ENCODE measurements at places on chromosomes 12 and 14. TPM values are rescaled to one million over a fixed set of nuclear protein-coding genes. Genes with fewer than 3 reads are reported as not detected.
A peak's percentile ranks its signal among the peaks of the same experiment; 100 is the strongest.

Gene PLEKHD1
- total RNA-seq, result not detected

Gene SNRNP35
- total RNA-seq, result 33.8 TPM

Gene RNASE12
- not detected for total RNA-seq

Gene ZDHHC22
- not detected for total RNA-seq

DNA sequence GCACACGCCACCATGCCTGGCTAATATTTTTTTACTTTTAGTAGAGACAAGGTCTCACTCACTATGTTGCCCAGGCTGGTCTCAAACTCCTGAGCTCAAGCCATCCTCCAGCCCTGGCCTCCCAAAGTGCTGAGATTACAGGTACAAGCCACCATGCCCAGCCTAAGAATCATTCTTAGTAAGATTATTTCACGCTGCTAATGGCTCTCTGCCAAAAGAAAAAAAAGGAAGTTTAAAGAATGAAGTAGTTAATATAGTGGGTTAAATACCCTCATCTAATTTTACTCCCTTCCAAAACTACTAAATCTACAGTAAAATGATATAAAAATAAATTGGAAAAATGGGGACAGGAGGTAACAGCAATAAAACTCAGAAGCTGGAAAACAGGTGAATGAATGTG is 2.6 kb downstream of the ETFRF1 start:
- no peak for DNase-seq

GRCh38 chr12:52884526-52885293 is 20.2 kb downstream of the KRT8 start:
- DNase-seq, result peak; percentile 73

DNA sequence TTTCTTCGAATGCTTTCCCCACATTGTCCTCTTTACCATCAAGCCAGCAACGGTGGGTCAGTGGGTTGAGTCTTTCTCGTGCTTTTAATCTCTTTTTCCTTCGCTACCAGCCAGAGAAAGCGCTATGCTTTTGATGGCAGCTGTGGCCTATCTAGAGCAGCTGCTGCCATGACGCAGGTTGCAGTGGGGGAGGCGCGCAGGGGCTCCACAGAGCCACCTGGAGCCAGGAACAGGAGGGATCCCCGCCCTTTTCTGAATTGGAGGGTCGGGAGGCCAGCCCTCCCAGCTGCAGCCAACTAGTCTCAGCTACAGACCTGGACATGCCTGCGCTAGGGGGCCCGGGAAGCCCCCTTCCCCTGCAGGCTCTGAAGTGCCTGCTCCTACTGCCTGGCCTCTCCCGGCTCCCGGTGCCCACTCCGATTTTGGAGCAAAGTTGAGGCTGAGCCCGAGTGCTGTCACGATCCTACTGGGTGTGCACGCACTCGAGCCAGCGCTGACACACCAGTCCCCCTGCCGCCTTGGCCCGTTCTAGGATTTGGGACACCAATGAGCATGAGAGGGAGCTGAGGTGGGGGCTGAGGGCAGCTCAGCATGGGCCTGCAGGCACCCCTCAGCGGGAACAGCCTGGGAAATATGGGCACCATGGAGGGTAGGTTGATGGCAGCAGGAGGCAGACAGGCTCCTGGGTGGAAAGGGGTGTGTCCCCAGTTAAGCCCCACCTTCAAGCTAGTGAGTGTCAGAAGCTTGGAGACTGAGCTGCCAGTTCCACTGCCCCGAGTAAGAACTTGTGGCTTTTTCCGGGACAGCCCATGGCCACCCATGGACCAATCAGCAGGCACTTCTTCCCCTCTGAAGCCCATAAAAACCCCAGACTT is 784.2 kb downstream of the SLC6A15 start:
- no peak for DNase-seq

- DNase-seq, result no peak
Measured at GRCh38 chr14:94021416-94022157, 4.6 kb upstream of the OTUB2 start.

DNA sequence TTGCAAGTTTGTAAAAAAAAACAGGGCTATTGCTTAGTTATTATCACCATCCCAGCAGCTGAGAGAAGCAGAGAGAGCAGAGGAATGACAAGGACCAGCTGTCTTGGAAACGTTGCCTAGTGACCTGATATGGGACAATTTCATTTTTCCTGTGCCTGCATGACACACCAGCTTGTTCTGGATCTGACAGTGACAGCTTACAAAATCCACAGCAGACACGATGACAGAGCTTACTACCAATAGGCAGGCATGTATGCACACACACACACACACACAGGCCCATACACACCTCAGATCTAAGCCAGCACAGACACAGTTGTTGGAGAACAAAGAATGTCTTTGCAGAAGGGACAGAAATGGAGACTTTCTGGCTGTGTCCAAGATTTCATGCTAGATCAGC is 25.4 kb downstream of the HSPB8 start:
- DNase-seq, result no peak

- no peak for DNase-seq
Measured at GRCh38 chr14:54727929-54728328, 161.0 kb downstream of the SAMD4A start.

- peak; percentile 6 for DNase-seq
Measured at GRCh38 chr14:90969531-90970166, 90.8 kb downstream of the RPS6KA5 start.

- no peak for DNase-seq
Measured at GRCh38 chr14:78593949-78594348, 423.8 kb downstream of the NRXN3 start.

DNA sequence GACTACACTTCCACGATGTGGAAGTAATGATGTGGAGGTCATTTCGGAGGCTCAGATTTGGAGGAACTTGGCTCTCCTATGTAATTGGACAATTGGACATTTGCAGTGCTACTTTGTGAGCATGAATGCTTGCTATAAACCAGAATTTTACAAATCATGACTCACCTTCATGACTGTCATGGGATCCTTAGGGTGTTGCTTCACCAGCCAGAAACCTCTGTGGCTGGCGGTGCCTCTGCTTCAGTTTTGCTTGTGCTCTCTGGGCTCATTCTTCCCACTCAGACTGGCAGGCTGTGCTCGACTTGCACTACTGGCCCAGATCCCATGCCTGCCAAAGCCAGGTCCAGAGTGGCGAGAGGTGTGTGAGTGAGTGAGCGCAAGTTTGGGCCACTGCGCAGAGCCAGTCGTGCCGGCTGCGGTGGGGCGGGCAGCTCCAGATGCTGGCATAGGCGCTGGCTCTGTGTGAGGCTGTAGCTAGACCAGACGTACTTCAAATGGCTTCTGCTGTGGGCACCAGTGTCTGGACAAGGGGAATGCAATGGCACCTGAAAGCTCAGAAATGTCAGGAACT is 387.8 kb downstream of the AEBP2 start:
- DNase-seq, result no peak

GRCh38 chr12:109389146-109389545 is 41.4 kb downstream of the MYO1H start:
- DNase-seq, result no peak
